ENCODE measurements at places on chromosomes 1 and 21.

GRCh38 chr1:243921111-243921510 is 71.1 kb upstream of the AKT3 start:
- DNase-seq = no peak

GRCh38 chr1:219324629-219325367 is 151.1 kb downstream of the LYPLAL1 start:
- DNase-seq = no peak

DNA sequence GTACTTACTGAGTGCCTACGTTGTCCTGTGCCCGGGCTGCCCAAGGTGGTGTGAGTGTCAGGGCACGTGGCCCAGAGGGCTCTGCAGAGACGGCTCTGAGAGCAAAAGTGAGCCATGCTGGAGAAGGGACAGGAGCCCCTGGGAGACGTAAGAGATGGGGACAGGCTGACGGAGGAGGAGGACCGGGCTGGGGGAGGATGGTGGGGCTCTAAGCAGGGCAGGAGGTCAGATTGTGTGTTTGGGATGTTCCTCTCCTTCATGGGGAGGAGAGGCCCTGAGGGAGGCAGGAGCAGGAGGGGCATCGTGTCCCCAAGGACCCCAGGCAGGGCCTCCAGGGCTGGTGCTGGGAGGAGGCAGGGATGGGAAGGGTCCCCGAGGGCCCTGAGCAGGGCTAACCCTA is 158.9 kb downstream of the PCBP3 start:
- no peak for DNase-seq

GRCh38 chr1:190429141-190429540 is 48.5 kb downstream of the BRINP3 start:
- no peak for DNase-seq

DNA sequence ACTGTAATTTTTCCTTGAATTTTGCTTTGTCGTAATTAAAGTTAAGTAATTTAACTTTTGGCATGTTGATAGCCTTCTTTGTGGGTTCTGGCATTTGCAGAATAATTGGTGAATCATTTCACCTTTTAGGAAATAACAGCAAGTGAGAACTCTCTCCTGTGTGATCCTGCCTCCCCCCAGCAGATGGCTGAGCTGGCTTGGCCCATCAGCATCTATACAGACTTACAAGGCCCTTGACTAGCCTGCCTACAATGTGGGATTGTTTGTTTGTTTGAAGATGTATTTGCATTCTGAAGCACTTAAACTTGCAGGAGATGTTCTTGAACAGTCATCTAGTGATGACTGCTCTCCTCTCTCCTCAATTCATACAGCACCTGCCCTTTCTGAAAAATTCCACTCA is 55.9 kb downstream of the MACO1 start:
- no peak for DNase-seq

DNA sequence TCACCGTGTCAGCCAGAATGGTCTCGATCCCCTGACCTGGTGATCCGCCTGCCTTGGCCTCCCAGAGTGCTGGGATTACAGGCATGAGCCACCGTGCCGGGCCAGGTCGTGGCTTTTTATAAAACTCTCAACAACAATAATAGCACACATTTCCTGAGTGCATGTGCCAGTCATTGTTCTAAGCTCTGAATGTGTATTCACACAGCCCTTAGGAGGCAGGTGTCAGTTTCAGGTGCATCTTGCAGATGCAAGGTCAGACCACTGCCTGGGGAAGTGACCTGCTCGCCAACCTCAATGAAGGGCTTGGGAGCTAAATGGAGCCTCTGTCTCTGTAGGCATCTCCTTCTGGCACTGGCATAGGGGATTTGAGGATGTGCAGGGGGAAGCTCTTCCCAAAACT is 1.6 kb upstream of the LEFTY2 start:
- no peak for DNase-seq

DNA sequence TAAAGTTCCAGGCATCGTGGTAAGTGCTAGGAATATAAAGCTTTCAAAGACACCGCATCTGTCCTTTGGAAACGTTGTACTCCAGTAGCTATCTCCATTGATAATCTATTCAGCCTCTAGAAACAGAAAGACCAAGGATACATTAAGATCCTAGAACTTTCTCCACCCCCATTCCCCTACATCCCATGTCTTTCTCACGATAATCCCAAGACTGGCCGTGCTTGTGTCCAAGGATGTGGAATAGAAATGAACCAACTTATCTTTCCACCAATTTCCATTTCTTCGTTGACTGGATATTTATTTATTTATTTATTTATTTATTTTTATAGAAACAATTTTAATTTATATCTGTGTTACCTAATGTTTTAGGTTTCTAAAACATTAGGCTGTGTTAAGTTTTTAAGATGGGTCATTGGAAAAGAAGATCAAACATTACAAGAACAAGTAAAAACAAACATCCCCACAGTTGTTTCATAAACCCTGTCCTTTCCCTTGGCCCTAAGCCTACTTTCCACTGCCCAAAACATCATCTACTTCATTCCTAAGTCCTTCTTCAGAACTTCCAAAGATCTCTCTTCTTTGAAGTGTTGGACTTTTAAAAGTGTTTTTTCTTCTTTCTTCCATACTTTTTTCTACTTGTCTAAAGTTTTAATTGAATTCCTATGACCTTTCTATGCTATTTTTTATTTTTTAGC is 39.7 kb downstream of the LRRC8C start:
- DNase-seq = no peak

DNA sequence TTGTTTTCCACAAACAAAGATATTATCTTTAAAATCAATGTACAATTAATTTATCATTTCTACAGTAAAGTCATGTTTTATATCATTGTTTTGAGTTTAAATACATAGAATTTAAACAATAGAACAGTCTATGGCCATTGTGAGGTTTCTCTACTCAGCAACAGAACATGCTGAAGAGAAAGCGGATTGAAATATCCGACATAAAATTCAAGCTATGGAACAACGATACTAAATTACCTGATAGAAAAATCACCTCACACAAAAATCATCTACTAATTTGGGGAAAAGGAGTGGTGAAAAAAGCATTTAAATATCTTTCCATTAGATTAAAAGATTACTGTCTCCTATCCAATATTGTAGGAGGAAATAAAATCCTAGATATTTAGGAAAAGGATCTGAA is 12.6 kb downstream of the CDKN2C start:
- no peak for DNase-seq

- DNase-seq = no peak
These were observed 198.7 kb downstream of the ZC3H11B start for GRCh38 chr1:219414250-219414649.

GRCh38 chr1:41519667-41520066 is 35.2 kb upstream of the EDN2 start:
- no peak for DNase-seq
